Activated gamma-delta T cell treated with Interleukin-2 at 50 U/mL for 16 hours (primary cell): ENCODE measurements at places on chromosomes 3 and 15.

- DNase-seq: peak; percentile 12
Measured at GRCh38 chr3:112498914-112499711, at the start of gene BTLA. Gene BTLA (minus strand): TSS chr3:112499472. CDS start chr3:112499358, 114 bp downstream.

GRCh38 chr3:174822320-174822719, 36.8 kb upstream of the NAALADL2 start:
- no peak for DNase-seq

- DNase-seq: no peak
Measured at GRCh38 chr3:86986671-86987420, 4.1 kb downstream of the VGLL3 start.

- no peak for DNase-seq
Measured at GRCh38 chr3:42874749-42875148, 930 bp downstream of the CYP8B1 start.

- DNase-seq: no peak
Measured at GRCh38 chr15:60895986-60896385, 333.1 kb downstream of the RORA start.

- no peak for DNase-seq
Measured at GRCh38 chr15:66187271-66187670, 66.3 kb downstream of the MEGF11 start.

DNA sequence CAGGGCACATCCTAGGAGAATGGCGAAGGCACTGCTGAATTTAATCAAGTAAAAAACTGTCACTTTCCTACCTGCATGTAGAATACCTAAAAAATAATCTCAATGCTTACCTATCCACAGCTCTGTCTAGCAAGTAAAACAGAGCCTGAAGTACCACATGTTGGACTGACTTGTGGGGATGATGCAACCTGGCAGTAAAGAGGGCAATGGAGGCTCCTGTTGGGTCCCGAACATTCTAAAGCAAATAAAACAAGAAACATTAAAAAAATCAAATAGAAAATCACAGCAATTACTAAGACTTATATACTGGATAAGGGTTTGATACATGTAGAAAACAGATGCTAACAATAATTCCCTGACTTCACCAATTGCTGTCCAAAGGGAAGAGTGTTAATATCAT, 56.1 kb downstream of the PTPN9 start:
- DNase-seq: no peak

DNA sequence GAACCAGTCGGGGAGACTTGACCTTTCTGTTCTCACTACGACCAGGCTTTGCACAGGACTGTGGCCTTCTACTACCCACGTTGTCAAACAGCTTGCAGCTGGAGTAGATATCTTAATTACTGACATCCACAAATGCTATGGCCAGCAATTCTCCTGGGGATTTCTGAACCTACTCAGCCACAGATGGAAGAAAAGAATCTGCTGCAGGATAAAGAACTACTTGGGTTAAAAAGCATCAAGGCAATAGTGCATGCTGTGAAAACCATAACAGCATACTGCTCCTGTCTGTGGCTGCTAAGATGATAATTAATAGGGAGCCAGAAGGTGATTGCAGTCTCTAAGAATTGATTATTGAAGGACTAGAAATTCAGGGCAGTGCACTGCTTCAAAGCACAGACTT, 859.2 kb upstream of the SEMA6D start:
- no peak for DNase-seq

GRCh38 chr15:31306426-31307269, 20.0 kb upstream of the KLF13 start:
- DNase-seq: no peak

DNA sequence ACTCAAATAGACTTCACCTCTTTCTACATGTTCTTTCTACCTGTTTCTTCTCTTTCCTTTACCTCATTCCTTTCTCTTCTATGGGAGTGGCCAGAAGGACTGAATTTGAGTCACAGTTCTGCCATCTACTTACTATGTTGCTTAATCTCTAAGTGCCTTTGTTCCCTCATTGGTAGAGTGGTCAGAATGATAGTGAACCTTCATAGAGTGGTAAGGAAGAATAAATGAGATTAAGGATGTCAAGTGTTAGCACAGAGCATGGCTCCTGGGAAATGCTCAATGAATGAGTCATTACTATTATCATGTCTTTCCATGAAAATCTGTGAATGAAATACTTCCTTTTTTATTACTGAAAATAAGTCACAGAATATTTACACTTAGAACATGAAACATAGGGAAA, 17.5 kb downstream of the TMEM207 start:
- DNase-seq: no peak
